ENCODE measurements at places on chromosomes 2 and 18.
A peak's percentile ranks its signal among the peaks of the same experiment; 100 is the strongest.

GRCh38 chr2:132374151-132374550, 42.5 kb upstream of the GPR39 start:
- no peak for DNase-seq

DNA sequence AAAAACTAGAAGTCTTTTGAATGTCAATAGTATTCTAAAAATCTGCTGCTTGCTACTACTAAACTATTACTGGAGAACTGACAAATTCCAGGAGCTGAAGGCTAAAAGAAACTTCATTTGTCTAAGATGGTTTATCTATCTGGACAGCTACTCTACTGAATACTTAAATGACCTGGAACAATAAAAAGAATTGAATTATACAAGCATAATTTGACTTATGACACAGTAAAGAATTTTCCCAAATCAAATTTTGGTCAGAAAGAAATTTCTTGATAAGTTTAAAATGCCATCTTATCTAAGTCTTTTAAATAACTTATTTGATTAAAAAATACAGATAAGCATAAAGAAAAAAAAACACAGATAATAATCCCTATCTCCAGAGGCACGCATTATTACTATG, 80.2 kb upstream of the ITGA4 start:
- no peak for DNase-seq

DNA sequence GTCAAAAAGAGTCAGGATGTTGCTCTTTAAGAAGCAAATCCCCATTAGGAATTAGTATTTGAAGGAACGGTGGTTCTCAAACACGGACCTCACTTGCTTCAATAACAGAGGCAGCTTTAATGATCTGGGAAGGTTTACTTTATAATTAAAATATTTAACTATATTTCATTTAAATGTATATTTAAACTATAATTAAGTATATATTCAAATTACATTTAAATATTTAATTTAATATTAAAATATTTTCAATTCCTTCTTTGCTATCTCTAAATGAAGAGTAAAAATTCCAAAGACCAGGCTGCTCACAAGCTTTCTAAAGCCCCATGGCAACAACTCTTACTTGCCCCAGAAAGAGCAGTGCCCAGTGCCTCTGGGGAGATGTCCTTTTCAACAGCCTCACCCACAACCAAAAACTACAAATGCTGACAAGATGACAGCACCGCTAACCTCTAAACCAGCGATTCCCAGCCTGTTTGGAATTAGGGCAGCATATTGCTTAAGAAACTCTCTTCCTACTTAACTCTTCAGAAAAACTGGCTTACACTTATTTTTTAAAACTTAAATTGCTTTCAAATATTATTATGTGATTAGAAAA, 62.9 kb upstream of the POU3F3 start:
- DNase-seq, result no peak

- DNase-seq, result no peak
Observed at GRCh38 chr2:170300993-170301392, 123.0 kb downstream of the MYO3B start.

DNA sequence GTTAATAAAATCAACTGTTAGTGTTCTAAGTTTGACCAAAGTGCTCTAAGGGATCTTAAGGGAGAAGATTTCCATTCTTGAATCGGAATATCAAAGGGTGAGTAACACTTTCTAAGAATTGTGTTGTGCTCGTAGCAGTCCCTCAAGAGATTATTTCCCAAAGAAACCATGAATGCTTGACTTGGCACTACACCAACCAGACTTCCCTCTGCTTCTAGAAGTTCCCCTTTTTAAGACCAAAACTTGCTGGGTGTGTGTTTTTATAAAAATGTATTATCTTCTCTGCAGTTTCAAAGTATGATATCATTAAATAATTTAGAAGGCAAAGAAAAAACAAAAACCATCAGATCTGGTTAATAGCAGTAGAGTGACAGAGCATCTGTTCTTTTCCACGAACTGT, 522.0 kb upstream of the FAM98A start:
- DNase-seq, result no peak

DNA sequence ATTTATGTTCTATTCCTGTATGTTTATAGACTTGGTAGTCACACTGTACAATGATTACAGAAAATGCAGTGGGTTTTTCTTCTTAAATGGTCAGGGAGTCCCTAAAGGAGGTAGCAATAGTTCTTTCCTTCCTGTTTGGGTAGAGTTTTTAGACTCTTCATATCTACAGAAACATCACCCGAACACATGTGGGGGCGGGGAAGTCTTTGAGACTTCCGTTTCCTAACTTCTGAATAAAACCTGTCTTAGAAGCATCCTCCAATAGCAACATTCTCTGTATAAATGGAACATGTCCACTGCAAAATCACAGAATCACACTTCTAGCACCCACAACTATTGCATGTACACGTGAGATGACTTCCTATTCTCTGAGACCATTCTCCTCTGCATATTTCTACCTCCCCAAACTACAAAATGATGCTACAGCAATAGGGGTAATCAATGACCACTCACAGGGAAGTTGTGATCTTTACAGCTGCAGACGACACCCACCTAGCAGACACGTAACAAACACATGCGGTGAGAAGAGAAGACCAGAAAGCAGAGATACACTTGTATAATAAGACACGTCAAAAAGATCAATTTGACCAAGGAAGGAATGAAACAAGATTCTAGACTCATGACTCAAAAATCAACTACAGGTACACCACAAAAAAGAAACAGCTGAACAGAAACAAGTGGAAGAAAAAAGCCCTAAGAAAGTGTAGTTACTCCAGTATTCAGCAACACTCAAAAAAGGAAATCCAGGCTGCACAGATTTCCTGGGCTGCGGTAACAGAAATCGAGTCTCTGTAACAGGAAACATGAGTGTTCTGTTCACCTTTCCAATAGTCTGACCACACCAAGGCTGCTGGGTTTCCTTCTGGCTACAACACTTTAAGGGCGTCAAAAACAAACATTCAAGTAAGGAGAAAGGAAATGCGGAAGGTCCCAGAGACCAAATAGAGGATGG, 120.4 kb downstream of the ZNF516 start:
- DNase-seq, result no peak

GRCh38 chr2:46836295-46837111, 79.1 kb downstream of the MCFD2 start:
- DNase-seq, result no peak

- DNase-seq, result no peak
Observed at GRCh38 chr18:70172225-70172624, 33.3 kb downstream of the RTTN start.

DNA sequence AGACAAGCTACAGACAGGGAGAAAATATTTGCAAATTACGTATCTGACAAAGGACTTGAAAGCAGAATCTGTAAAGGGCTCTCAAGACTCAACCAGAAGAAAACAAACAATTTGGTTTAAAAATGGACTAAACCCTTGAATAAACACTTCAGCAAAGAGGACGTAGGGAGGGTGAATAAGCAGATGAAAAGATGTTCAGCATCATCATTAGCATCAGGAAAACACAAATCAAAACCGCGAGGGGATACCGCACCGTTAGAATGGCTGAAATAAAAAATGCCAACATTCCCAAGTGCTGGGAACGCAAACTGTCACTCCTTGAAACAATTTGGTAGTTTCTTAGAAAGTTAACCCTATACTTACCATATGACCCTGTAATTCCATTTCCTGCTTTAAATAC, 136.7 kb downstream of the MBP start:
- no peak for DNase-seq

DNA sequence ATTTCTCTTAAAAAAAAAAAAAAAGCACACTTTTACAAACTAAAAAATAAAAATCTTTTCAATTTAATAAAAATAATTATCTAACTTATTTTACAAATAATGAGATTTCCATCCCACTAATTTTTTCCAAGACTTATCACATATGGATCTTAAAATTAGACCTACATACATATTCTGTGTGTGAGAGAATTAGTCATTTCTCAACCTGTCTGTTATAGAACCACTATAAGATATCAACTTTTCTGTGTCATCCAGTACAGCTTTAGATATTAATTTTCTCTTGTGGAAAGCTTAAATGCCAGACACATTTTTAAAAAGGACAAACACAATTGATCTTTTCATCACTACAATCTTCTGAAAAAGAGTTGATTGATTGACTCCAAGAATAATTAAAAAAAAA, 38.1 kb downstream of the FANCL start:
- no peak for DNase-seq

DNA sequence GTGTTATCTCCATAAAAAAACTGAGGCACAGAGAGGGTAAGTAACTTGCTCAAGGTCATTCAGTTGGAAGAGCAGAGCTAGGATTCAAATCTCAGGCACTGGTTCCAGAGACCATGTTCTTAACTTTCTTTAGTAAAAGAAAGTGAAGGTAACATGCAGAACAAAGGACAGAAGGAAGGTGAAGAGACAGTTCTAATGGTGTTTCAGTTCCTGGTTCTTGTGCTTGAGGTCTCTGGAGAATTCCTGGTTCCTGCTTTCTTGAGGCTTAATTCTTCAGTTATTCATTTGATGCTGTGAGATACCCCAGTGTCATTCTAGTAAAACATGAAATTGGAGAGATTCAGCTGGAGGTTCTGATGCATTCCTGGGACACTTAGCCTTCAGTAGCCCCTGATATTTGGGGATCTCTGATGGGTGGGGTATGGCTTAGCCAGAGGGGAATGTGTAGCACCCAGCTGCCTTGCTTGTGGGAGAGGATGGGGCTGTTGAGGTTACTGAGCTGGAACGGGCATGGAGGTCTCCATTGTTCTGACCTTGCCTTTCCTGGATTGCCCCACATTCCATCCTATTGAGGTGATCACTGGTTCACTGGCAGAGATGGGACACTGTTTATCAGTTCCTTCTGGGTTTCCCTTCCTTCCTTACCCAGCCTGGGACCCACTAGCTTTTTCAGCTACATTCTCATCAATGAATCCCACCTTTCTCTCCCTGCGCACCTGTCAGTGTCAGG, 46.8 kb downstream of the SEMA4F start:
- no peak for DNase-seq

DNA sequence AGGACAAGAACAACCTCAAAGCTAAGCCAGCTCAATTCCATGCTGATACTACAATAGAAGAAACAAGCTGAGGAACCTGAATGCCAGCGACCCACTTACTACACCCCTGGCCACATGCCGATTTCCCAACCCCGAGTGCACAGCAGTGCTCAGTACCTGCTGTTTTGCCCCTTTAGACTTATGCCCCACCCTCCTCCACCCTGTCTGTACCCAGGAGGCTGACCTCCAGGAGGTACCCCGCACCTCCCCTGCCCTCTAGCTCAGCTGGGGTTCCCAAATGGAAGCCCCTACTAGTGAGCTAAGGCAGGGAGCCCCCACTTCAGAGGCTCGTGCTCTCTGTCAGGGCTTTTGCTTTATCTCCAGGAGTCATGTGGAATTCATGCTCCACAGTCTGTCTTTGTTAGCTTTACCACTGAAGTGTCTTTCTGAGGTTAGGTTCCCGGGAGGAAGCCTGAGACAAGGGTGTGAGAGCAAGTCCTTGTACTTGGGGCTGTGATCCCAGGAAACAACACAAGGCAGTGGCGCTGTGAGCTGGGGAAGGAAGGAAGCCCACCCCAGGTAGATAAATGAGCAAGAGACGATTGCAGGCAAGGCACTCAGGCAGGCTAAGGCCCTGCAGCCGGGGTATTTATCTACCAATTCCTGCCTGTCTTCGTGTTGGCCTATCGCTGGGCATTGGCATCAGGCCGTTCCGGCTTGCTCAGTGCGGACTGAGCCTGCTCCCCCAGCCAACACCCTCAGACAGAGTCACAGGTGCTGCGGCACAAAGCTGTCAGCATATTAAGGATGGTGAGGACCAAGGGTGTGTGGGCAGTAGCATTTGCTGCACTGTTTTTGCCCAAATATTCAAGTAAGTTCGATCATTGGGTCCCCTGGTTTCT, 220.5 kb downstream of the CYP26B1 start:
- no peak for DNase-seq

DNA sequence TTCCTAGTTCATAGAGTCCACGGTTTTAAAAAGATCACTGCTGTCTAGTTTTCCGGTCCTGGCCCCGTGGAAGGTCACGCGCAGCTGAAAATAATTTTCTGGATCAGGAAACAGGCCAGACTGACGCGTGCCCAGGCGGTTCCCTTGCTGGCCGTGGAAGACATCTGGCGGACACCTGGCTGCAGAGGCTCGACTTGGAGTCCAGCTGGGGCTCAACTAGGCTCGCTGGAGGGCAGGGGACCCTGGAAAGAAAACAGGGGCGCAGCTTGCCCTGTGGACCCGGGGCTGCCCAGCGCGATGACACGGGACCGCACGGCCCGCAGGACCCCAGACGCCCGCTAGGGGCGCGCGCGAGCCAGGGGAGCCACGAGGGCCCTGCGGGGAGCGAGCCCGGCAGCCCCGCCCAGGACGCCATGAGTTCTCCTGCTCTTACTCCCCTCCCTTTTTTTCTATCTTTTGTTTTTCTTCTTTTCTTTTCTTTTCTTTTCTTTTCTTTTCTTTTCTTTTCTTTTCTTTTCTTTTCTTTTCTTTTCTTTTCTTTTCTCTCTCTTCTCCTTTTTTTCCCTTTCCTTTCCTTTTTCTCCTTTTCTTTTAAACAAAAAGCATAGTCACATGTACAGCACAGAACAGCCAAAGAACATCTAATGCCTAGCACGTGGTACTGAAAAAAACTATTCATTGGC, 43.2 kb upstream of the UBE2F start:
- DNase-seq, result peak; percentile 16

GRCh38 chr2:134446383-134447017, 192.6 kb downstream of the MGAT5 start:
- no peak for DNase-seq

- DNase-seq, result no peak
Observed at GRCh38 chr2:173187941-173188788, 112.5 kb downstream of the MAP3K20 start.

DNA sequence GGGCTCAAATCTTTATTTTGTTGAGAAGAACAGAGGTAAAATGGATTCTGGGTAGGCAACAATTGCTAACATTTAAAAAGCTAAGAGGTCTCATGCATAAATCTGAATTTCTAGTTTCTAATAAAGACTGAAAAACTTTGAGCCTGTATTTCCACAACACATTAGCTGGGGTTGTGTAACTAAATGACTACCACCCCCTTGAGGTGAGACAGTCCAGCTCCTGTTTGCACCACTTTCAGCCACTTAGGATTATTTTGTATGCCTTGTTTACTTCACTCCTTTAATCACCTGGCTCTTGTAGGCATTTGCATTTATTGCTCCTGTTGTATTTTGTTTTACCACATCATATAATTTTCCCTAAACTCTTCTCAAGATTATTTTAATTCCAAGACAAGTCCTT, 376.6 kb downstream of the PTH2R start:
- no peak for DNase-seq

DNA sequence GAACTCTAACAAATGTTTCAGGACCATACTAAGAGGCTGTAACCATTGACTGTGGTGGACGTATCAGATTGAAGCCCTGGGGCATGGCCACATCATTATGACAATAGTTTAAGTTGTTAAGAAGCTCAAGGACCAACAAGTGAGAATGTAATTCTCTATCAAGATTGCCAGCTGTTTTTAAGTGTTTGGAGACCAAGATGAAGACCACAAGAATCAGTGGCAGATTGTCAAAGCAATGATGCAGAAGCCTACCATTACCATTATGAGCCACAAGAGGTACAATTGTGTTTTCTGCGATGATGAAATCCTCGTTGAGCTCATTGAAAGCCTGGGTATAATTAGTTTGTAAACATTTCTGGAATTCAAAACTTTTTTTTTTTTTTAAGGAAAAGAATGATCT, 261.1 kb upstream of the ZEB2 start:
- DNase-seq, result peak; percentile 56

- DNase-seq, result no peak
Observed at GRCh38 chr18:48190994-48191393, 218.2 kb downstream of the ZBTB7C start.

GRCh38 chr18:43587538-43588153, 310.4 kb upstream of the SYT4 start:
- DNase-seq, result no peak
